ENCODE measurements at places on chromosomes 1 and 21.

DNA sequence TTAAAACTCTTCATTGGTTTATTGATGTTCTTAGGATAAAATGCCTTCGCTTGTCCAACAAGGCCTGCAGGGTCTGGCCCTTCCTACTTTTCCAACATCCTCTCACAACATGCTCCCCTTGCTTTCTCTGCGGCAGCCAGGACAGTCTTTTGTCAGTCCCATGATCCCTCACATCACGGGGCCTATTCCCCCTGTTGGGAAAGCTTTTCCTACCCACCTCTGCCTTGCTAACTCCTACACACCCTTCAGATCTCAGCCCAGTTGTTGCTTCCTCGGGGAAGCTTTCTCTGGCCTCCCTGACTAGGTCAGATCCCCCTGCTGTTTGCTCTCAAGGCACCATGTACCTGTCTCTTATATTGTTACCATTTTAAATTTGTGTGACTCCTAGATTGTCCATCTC lies 19.0 kb downstream of the DLGAP3 start:
- DNase-seq, result no peak

GRCh38 chr1:33370301-33370700 lies 49.4 kb upstream of the A3GALT2 start:
- DNase-seq, result no peak

DNA sequence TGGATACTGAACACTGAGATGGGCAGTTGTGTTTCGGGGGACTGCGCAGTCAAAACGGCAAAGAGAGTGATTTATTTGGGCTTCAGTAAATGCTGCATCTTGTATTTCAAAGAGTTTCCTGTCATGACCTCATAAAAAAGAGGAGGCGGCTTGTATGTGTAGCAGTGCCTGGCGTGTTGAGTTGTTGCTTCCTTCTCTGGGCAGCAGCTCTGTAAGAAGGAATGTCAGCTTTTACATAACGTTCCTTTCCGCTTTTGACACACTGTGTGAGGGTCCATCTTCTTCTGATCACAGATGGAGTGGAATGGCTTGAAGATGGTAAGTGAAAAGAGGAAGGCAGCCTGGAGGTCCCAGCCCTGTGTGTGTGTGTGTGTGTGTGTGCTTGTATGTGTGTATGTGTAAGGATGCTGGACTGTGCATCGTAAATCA lies 941 bp downstream of the ELAVL4 start:
- no peak for DNase-seq

DNA sequence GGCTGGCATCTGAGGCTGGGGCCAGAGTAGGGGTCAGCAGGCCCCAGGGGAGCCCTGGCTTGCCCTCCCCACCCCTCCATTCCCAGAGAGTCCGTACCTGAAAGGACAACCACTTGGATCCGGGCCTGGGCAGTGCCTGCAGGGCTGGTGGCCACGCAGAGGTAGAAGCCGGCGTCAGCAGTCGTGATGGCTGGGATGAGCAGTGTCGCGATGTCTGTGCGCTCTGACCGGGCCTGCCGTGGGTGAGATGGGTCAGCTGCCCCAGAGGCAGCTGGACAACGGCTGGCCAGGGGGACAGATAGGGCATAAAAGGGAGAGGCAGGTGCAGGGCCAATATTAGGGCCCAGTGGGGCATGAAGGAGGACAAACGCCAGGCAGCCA lies 42.7 kb downstream of the LDLRAD2 start:
- DNase-seq, result no peak

GRCh38 chr1:202286622-202287097 lies 55.1 kb downstream of the UBE2T start:
- no peak for DNase-seq

DNA sequence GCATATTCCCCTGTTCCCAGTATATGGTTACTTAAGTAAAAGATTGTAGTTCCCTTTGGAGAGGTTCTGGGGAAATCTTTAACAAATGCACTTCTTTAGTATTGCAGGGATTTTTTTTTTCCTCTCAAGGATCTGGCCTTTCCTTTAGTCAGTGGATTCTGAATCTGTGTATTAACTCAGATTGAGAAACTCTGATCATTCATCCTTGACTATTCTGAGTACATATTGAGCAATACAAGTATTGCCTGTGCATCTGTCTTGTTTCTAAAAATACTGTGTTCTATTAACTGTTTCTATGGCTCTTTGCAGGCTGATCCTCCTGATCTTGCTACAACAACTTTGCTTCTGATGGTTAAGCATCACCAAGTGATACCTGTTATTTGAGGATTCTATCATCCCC lies 67.8 kb upstream of the FGGY start:
- no peak for DNase-seq

DNA sequence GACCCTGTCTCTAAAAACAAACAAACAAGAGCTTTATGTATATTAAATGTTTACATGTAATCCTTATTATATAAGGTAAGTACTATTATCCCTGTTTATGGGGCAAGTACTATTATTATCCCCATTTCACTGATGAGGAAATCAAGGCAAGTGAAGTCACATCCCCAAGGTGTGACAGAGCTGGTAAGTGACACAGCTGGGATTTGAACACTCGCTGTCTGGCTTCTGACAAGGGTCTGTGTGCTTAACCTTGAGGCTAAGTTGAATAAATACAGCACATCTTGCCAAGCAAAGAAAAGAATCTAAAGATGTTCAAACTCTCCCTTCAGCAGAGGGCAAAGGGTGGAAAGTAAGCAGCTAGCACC lies 167.9 kb upstream of the IRF2BP2 start:
- DNase-seq, result no peak

DNA sequence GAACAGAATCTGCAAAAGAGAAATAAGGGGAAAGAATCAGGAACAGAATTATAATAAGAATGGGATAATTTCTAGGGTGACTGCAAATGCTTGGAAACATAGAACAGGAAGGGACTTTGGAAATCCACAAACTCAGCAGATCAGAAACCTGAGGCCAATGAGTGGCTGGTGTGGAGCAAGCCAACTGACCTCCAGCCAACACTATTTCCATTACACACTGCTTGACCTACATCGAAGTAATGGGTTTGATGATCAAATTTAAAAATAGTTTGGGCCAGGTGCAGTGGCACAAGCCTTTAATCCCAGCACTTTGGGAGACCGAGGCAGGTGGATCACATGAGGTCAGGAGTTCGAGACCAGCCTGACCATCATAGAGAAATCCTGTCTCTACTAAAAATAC lies 284.9 kb downstream of the GRIK1 start:
- DNase-seq, result no peak

- DNase-seq, result no peak
Observed at GRCh38 chr1:247548092-247548491, 842 bp upstream of the GCSAML start.

DNA sequence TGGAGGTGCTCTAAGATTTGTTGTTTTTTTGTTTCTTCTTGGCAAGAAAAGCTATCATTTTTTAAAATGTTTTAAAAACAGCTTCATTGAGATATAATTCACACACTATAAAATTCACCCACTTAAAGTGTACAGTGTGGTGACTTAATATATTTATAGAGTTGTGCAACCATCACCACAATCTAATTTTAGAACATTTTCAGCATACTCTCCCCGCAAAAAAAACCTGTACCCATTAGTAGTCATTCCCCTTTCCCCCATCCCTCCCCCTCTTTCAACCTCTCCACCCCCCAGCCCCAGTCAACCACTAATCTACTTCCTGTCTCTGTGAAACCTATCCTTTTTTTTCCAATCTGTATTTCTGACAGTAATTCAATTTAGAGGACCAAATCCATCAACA lies 30.6 kb downstream of the ZC3H11B start:
- no peak for DNase-seq

DNA sequence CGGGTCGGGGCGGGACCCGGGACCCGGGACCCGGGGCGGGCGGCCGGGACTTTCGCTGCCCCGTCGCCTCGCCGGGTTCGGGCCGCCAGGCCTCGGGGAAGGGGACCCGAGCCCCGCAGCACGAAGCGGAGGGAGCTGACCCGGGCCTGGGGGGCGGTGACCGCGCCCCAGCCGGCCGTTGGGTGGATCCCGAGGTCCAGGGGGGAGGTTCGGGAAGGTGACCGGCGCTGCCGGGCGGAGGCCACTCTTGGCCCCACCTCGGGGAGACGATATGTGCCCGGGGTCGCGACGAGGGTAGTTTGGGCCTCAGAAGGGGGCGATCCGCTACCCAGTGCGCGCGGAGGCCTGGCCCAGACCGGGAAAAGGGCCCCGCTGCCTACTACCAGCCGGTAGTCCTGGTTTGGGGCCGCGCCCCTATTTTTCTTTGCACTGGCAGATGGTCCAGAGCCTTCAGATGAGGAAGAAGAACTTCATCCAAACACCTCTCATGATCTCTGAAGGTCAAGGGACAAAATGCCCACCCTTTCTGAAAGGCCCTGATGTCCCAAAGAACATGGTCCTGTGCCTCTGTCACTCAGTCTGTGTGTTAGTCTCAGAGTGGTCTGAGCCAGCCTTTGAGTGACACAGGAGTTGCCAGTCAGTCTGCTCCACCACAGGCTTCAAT lies 766 bp downstream of the AGO4 start:
- DNase-seq, result no peak

- DNase-seq, result no peak
Observed at GRCh38 chr1:39081271-39082009, 55.3 kb downstream of the NDUFS5 start.

DNA sequence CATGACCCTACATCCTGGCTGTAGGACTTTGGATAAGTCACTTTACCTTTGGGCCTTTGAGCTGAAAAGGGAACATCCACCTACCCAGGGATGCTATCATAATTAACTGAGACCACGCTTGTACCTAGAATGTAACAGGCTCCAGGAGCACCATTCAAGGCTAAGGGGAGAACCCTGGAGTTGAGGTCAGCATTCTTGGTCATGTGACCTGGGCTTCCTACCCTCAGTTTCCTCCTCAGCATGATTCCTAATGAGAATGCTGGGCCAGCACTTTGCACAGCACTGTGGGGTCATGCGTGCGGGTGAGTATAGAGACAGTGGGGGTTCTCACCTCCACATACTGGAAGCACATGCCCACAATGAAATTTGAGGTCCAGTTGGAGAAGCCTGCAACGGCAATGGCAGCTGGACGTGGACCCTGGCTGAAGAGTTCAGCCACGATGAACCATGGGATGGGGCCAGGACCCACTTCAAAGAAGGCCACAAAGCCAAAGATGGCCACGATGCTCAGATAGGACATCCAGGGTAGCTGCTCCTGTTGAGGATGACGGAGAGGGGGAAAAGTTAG lies 31.3 kb downstream of the SLC2A1 start:
- no peak for DNase-seq

- no peak for DNase-seq
Observed at GRCh38 chr1:187396226-187396625, 567.5 kb downstream of the PLA2G4A start.

DNA sequence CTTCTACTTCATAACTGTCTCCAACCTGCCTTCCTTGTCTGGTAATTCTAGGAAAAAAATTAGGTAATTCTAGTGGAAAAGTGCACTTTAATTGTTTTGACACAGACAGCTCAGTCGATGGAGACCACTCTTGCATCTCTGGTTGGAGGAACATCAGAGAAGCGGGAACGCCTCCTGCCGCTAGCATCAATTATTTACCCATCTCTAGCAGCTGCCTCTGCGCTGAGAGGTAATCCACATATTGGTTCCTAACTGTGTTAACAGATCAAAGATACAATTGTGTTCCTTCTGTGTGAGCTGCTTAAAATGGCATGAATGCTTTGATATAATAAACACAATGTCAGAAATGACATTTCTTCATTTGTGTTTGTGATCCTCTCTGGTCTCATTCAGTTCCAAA lies 33.3 kb downstream of the C2CD2 start:
- DNase-seq, result no peak

DNA sequence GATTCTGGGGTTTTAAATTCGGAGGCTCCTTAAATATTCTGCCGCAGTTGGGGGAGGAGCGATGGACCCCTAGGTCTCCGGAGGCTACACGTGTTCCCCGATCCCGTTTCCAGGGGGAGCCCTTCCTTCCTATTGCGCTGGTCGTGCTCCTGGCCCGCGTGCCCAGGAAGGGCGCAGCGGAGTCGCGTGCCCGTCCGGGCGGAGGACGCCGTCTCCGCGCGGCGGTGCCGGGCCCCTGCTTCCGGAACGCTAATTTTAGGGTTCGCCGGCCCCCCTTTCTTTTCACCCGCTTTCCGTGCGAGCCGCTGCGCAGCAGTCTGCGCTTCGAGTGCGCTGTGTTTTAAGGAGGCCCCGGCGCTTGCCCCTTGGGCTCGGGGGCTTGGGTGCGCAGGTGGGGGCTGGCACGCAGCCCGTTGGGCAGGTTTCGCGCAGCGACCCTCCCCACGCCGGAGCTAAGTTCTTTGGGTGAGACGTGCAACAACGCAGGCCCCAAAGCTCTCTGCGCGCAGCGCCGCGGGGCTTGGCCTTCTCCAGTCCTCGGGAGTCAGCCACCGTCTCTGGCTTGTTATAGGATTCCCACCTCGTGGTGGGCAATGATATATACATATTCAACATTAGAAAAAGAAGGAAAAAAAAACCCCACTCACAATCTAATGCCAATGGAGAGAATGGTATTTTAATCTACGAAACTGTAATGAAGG lies 43.5 kb upstream of the DNAJC6 start:
- DNase-seq, result no peak

DNA sequence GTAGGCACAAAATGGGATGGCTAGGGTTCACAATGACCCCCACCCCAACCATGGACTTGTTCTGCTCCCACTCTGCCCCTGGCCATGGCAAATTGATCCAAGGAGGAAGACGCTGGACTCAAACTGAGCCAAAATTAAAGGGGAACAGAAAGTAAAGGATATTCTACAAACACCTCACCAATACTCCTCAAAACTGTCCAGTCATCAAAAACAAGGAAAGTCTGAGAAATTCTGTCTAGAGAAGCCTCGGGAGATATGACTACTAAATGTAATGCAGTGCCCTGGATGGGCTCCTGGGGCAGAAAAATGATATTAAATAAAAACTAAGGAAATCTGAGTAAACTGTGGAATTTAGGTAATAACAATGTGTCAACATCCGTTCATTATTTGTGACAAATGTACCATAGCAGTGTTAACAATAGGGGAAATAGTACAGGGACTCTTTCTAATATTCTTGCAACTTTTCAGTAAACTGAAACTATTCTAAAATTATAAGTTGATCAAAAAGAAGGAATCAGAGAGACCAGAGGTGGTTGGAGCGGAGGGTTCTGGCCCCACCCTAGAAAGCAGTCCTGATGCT lies 45.0 kb downstream of the MIS18A start:
- no peak for DNase-seq

GRCh38 chr1:222970711-222971110 lies 155.9 kb downstream of the DISP1 start:
- DNase-seq, result no peak

GRCh38 chr1:12142891-12143630 lies 23.7 kb upstream of the TNFRSF1B start:
- DNase-seq, result no peak

All from activated CD8-positive, alpha-beta memory T cell treated with anti-CD3 and anti-CD28 coated beads for 48 hours (primary cell).